Immature natural killer cell (primary cell): ENCODE measurements at places on chromosomes 13 and 19. TPM values are rescaled to one million over a fixed set of nuclear protein-coding genes. Genes with fewer than 3 reads are reported as not detected.

- DNase-seq: no peak
These were observed 20.7 kb downstream of the LYPD3 start for GRCh38 chr19:43444531-43445287.

- no peak for DNase-seq
These were observed 6.5 kb upstream of the HSPH1 start for GRCh38 chr13:31168166-31168565.

DNA sequence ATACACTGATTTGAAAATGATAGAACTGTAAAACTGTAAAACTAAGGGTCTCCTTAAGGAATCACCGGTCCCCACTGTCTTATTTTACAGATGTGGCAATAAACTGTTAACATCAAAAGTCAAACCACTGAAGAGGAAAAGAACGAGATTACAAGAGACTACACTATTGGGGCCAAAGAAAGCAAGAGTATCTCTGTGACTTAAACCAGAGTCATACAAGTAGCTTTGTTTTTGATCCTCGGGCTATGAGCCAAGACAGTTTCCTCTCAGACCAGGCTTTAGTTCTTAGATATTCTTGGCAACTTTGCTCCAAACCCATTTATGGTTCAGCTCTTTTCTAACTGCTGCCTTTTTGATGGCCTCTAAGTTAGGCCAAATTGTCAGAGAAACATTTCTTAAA lies 113.8 kb downstream of the TBC1D4 start:
- no peak for DNase-seq

DNA sequence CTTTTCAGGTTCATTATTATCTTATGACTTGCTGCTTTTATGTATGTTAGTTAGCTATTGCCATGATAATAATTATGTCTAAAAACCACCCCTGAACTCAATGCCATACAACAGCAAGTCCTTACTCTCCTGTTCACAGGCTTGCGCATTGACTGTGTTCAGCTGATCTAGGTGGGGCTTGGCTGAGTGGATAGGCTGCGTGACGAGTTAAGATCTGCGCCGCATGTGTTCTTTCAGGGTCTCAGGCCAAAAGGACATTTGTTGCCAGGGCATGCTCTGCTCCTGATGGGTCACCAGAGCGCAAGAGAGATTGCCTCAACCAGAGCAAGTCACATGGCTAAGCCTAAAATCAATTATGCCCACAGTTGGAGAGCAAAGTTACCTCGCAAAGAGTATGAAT lies 859 bp downstream of the ZNF568 start:
- no peak for DNase-seq

The ZNF536 gene
- not detected for polyA plus RNA-seq

The CGB1 gene
- polyA plus RNA-seq: not detected
